GM18507 (cell line): ENCODE measurements at places on chromosomes 11 and 22.

- DNase-seq = no peak
These were observed 71.8 kb downstream of the UBASH3B start for GRCh38 chr11:122727101-122727929.

GRCh38 chr22:19122752-19123492 is 710 bp upstream of the DGCR2 start:
- no peak for DNase-seq

- DNase-seq = no peak
These were observed 20.7 kb downstream of the MYH9 start for GRCh38 chr22:36367066-36367465.

DNA sequence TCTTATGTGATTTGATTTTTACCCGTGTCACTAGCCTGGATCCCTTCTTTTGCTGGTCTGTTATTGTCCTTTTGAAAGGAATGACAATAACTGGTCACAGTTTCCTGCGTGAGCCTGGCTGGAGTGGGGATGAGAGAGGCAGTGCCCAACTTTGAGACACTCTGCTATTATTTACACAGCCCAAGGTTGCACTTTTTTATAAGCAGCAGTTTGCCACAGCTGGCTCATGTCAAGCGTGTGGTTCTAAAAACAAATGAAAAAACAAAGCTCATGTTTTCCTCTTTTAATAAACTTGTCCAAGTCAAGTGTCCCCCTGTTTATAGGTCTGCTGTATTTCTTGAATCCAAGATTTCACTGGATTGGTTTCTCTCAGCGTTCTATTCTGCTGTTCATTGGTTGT is 201.3 kb downstream of the GRIK4 start:
- no peak for DNase-seq

GRCh38 chr22:37358917-37359316 is 68.4 kb downstream of the ELFN2 start:
- no peak for DNase-seq

DNA sequence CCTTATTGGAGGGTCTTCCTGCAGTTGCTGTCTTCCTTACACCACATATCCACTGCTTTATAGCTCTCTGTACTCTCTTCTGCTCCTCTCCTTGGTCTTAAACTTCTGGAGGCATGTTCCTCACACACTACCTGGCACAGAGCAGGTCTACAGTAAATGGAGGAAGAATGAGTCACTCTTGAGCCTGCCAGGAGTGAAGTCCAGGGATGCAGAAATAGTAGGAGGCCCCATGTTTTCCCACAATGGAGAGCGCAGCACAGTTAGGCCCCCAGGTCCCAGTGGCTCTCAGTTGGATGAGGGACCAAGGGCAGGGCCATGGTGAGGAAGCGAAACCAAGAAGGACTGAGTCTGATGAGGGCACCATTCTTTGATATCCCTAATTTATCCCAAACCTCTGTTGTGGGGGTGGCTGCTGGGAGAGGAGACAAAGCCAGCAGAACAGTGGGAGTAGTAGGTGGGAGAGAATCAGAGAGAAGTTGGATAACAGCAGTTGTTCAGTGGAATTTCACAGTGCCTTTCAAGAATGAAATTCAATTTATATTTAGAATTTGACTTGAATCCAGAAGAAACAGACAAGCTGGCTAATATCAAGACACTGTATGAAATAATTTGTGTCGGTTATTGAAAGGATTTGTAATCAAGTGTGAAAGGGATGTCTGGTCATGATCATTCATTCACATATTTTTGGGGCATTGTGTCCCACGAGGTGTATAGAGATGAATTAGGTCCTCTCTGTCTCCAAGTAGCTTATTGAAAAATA is 187.8 kb downstream of the HIPK3 start:
- no peak for DNase-seq

DNA sequence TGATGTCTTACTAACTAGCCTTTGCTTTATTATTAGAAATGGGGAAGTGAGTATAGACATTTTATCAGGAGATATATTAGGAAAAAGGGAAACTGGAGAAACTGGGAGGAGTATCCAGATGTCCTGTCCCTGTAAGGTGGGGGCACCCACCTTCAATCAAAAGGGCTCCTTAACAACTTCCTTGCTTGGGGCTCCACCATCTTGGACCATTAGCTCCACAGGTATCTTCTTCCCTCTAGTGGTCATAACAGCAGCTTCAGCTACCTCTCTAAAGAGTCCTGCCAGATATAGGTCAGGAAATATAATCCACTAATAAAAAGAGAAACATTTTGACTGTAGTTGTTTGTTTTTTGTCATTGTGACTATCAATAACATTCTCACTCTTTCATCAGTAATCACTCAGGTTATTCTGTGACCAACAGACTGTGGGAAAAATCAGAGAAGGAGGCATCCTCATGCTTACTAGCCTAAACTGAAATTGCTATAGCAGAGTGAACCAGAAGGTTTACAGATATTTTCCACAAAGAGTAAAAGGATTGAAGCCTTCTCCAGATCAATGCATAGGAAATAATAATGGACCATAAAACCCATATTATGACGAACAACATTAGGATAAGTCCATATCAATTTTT is 10.4 kb downstream of the OR51B4 start:
- peak; percentile 4 for DNase-seq

GRCh38 chr22:26894766-26895485 is 237.5 kb downstream of the MIAT start:
- no peak for DNase-seq

- DNase-seq = peak; percentile 4
These were observed 84.0 kb upstream of the CTSC start for GRCh38 chr11:88421530-88421929.

DNA sequence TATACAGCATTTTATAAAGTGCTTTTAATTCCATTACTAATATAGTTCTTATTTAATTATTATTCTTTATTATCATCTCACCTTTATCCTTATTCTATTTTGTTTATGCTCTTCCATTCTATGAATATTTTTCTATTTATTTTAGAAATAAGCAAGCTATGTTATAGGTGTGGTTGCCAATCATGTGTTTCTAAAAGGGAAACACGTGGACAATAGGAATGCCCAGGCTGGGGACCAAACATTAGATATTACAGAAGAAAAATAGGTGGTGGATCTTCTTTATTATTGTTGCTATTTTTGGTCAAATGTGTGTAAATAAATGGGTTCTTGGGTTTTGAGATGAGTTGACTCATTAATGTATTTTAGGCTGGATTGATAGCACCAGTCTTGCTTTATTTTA is 438.3 kb downstream of the RAB38 start:
- no peak for DNase-seq

DNA sequence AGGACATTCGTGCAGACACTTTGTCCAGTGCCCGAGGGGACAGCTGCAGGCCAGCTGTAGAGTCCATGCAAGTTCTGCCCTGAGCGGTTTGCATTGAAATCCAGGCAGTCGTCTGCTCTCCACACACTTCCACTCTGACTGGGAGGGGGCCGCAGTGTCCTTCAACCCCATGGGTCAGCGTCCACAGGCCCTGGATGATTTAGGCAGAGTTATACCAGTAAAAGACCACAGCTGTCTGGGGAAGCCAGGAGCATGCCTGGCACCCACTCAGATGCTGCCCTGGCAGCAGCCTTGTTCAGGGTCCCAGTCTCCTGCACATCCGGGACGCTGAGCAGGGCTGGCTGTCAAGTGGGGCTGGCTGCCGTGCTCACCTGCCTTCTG is 26.5 kb downstream of the KRTAP5-5 start:
- no peak for DNase-seq

DNA sequence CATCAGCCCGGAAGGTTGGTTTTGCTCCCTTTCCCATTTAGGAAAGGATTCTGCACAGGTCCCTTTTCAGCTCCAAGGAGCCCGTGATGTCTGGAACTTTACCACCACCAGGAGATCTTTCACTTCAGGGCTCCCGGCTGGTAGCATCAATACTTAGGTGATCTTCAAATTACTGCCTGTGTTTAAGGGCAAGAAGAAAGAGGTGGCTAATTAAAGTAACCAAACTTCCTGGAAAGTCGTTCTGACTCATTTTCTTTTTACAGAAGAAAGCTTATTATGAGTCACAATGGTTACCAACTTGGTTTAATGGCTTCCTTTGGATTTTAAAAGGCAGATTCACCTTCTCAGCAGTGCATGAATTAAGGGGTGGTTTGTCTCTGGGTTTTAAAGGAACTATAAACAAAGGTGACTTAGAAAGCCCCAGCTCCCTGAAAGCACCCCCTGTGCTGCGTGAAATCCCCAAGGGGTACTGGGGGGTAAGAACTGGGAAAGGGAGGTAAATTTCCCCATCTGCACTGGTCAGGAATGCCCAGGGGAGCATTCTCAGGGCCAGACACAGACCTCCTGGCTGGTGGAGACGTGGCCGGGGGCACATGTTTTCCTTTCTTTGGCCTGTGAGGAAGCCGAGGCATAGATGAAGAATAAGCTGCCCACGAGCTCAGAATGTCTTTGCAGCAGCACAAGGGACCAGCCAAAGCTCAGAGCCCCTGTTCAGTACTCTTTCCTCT is 8.8 kb downstream of the POU2F3 start:
- DNase-seq = no peak

DNA sequence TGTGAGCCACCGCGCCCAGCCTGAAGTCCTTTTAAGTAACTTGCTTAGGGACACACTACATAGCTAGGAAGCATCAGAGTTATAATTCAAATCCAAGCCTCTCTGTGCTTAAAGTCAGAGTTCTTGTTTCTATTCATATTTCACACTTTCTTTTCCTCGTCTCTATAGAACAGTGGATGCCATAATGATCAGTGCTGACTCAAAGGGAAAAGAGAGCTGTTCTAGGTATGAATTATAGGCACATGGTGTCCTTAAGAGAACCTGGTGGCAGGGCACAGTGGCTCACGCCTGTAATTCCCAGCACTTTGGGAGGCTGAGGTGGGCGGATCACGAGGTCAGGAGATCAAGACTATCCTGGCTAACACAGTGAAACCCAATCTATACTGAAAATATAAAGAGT is 400.2 kb upstream of the DDI1 start:
- DNase-seq = no peak

GRCh38 chr22:50547263-50547985 is 1.7 kb downstream of the KLHDC7B start:
- DNase-seq = no peak

- DNase-seq = no peak
These were observed 56.5 kb upstream of the AMPD3 start for GRCh38 chr11:10398525-10398924.

GRCh38 chr11:46134540-46134939 is 13.3 kb upstream of the PHF21A start:
- DNase-seq = no peak

- DNase-seq = no peak
These were observed 37.8 kb downstream of the MRE11 start for GRCh38 chr11:94455861-94456260.

DNA sequence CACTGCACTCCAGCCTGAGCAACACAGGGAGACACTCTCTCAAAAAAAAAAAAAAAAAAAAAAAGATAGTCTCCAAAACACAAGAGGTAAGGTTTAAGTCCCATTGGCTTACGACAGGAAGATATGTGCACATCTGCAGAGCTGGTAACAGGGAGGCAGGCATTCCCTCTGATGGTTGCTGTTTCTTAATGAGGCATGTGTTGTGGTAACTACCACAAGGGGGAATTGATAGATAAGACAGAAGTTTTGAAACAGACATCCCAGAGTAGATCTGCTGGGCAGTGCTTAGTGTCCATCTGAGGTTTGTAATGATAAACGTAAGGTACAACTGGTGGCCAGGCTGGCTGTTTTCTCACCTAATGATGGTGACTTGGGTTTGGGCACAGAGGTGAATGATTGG is 4.7 kb downstream of the EIF1AD start:
- DNase-seq = no peak

DNA sequence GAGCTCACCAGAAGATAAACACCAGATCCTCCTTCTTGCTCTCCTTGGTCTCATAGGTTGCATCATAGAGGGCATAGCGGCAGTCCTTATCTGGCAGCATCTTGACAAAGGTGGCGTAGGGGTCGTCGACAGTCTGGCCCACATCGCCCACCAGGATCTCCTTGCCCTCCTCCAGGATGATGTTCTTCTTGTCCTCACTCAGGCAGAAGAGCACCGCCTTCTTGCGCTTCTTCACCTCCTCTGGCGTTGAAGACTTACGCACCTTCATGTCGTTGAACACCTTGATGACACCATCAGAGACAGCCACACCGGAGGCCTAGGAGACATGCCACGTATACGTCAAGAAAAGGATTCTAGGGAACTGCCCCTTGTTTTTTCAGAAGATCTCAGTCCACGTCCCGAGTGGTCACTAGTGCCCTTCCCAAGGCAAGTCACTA is 2.0 kb downstream of the CFL1 start:
- no peak for DNase-seq

GRCh38 chr22:44428941-44429830 is 68.8 kb downstream of the RTL6 start:
- no peak for DNase-seq

DNA sequence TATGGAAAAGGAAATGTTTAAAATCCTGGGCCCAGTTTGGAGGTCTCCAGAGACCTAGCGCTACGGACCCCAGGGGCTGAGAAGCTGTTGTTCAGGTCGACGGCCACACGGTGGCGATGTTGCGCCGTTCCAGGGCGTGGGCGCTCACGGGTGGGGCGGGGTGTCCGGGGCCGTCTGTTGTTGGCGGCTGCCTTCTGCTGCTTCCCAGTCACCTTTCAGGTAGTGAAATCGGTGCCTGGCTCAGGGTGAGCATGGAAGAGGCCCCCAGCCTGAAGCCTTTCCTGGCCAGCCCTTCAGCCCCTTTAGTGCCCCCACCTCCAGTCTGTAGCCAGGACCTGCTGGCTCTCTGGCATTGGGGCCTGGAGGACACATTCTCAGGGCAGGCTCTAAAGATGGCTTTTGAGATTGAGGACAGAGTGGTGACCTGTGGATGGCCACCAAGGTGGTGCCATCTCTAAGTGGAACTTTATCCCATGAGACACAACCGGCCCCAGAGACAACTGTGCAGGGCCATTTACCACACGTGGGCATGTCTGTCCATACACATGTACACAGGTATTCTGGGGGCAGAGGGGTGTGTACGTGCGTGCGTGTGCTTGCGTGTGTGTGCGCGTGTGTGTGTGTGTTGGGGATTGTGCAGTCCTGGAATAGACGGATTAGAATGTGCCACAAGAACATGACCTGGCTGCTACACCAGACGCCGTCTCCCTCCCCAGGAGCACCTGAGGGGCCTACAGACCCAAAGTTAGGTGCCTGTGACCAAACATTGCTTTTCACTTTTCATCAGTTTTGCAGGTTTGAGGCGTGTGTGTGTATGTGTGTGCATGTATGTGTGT is 53.8 kb downstream of the ST14 start:
- DNase-seq = peak; percentile 69

- no peak for DNase-seq
These were observed 76.4 kb downstream of the GGTLC2 start for GRCh38 chr22:22720724-22721261.

DNA sequence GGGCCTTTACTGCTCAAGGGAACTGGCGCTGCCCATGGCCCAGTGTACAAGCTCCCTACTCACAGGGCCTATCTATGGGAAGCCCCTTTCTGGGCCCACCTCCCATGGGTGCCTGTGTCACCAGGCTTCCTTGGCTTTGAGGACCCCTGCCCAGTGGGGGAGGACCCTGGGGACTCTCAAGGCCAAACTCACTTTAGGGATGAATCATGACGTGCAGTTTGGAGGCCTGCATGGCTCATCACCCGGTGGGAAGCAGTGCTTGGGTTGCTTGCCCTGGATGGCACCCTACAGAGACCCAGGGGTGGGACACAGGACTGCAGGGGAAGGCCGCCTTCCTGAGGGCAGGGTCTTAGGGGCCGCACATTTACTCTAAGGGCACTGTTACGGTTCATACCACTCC is 16.5 kb downstream of the KCTD21 start:
- no peak for DNase-seq

- DNase-seq = no peak
These were observed 332 bp upstream of the HMGXB4 start for GRCh38 chr22:35257002-35257320.
